NCI-H1417 (cell line): ENCODE measurements at places on chromosomes 3 and 15.

- no peak for DNase-seq
These were observed 101.4 kb downstream of the TNIK start for GRCh38 chr3:171358881-171359198.

DNA sequence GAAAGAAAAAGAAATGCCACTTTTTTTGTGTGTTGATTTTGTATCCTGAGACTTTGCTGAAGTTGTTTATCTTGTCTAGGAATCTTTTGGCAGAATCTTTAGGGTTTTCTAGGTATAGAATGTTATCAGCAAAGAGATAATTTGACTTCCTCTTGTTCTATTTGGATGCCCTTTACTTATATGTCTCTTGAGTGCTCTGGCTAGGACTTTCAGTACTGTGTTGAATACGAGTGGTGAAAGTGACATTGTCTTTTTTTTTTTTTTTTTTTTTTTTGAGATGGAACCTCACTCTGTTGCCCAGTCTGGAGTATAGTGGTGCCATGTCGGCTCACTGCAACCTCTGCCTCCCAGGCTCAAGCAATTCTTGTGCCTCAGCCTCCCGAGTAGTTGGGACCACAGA, 64.7 kb upstream of the NPHP3 start:
- no peak for DNase-seq

DNA sequence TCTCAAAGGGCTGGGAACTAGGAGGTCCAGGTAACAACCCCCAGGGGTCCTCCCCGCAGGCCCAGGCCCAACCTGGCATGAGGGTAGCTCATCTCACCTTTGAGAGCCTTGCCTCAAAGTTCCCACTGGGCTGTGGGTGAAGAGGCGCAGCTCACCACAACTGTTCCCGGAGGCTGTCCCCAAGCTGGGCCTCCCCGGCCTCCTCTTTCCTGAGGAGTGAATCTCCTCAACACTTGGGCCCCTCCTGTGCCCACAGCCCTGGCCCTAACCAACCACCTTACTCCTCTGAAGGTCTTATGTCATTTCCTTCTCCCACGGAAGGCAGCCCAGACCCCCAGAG, 27.5 kb upstream of the CORO2B start:
- DNase-seq: no peak

GRCh38 chr3:122960652-122961051, 66.9 kb downstream of the SEMA5B start:
- DNase-seq: no peak

- DNase-seq: no peak
These were observed 12.5 kb downstream of the COPG1 start for GRCh38 chr3:129261894-129262293.

- no peak for DNase-seq
These were observed 45.8 kb downstream of the HAPLN3 start for GRCh38 chr15:88849376-88850072.

DNA sequence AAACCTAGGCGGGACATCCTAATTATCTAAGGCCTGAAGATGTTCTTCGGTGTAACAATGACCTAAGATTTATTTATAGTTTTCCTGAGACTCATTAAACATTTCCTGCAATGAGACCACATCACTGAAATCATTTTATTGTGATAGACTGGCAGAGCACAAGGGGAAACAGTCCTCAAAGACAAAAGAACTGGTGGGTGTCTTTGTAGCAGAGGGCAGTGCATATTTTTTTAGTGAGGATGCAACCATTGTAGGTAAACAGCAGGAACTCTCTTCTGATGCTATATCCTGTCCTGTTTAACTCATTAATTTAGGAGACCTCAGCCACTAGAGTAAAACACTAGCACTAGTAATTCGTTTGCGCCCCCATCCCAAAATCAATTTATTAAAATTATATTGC, 100.0 kb downstream of the MAGI1 start:
- peak; percentile 16 for DNase-seq

GRCh38 chr3:171365489-171365888, 94.7 kb downstream of the TNIK start:
- no peak for DNase-seq

- no peak for DNase-seq
These were observed 15.3 kb upstream of the NRROS start for GRCh38 chr3:196624067-196624790.

DNA sequence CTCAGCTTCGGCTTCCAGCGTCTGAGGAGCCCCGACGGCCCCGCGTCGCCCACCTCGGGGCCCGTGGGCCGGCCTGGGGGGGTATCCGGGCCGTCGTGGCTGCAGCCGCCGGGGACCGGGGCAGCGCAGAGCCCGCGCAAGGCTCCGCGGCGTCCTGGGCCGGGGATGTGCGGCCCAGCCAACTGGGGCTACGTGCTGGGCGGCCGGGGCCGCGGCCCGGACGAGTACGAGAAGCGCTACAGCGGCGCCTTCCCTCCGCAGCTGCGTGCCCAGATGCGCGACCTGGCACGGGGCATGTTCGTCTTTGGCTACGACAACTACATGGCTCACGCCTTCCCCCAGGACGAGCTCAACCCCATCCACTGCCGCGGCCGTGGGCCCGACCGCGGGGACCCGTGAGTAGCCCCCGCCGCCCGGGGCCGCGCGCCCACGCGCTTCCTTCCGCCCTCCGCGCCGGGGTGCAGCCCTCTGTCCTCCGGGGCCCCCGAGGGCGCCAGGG, 462 bp downstream of the EDEM1 start:
- DNase-seq: peak; percentile 51

GRCh38 chr15:28026764-28027713, 72.1 kb downstream of the OCA2 start:
- DNase-seq: no peak

DNA sequence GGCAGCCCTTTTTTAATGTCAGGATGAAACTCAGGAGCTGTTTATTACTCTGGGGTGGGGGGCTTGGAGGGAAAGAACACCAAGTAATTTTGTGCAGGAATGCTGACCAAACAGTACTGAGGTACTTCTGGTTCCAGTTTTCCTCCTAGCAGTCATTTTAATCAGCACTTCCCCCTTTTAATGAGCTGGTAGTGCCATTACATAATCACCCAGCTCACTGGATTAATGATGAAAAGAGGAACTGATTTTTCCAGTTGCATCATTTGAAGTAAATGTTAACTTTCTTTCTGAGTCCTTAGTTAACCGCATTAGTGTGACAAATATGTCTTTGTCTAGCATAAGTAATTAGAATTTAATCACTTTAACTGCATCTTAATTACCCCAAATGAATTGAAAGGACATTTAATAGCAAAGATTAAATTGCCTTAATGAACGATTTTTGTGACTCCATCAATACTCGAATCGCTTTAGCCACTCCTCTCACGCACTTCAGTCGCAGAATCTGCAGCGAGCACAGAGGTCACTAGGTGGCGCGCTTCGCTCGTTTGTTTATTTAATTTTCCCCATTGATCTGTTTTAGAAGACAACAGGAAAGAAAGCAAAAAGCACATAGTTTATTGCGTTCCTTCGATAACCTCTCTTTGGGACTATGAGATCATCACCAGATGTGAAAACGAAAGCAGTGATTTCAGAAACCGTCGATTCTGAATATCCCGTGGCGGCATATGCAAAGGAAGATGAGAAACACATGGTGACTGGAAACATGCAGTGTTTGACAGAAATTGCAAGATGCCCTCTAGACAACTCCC, 9.8 kb downstream of the ONECUT1 start:
- DNase-seq: peak; percentile 69

DNA sequence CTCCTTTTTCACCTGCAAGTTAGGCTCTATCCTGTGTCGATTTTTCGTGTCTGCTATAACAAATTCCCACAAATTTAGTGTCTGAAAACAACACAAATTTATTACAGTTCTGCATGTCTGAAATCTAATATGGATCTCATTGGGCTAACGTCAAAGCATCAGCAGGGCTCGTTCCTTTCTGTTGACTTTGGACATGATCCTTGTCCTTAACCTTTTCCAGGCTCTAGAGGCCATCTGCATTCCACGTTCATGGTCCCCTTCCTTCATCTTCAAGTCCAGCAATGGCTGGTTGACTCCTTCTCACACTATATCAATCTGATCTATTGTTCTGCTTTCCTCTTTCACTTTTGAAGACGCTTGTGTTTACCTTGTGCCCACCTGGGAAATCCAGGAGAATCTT, 165.7 kb upstream of the RARB start:
- DNase-seq: no peak

GRCh38 chr3:168312984-168313383, 217.3 kb upstream of the GOLIM4 start:
- DNase-seq: no peak

DNA sequence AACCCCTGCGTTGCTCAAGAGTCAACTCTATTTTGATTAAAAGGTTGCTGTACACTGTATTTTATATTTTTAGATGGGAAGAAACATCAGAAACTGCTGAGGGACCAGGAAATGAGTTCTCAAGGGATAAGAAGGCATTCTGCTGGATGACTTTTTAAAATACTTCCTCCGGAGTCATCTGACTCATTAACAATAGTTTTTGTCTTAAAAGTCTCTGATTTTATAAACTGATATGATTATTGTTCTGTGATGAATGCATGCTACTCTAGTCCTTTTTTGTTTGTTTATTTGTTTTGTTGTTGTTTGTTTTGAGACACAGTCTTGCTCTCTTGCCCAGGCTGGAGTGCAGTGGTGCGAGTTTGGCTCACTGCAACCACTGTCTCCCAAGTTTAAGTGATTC, 18.2 kb upstream of the HLTF start:
- no peak for DNase-seq

- DNase-seq: no peak
These were observed 90.7 kb downstream of the ATP8B4 start for GRCh38 chr15:50028326-50028725.

DNA sequence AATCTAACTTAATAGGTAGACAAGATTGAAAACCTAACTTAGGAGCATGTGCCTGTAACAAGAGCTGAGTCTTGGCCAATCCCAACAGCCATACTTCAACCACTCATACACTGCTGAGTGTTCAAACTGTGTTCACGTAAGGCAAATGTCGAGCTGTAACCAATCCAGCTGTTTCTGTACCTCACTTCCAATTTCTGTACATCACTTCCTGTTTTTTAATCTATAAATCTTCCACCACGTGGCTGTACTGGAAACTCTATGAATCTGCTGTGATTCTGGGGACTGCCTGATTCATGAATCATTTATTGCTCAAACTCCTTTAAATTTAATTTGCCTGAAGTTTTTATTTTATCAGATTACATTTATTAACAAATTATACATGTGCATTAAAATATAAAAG, 44.6 kb upstream of the NEDD4 start:
- no peak for DNase-seq

GRCh38 chr3:190424478-190425439, 24.9 kb downstream of the TMEM207 start:
- DNase-seq: peak; percentile 86

GRCh38 chr15:25501828-25502446, 63.1 kb upstream of the UBE3A start:
- DNase-seq: peak; percentile 68

GRCh38 chr3:161913786-161914389, 417.3 kb downstream of the OTOL1 start:
- DNase-seq: no peak

- DNase-seq: no peak
These were observed 69.7 kb downstream of the XXYLT1 start for GRCh38 chr3:195201295-195201694.

GRCh38 chr3:72661115-72661457, 187.2 kb downstream of the SHQ1 start:
- no peak for DNase-seq

GRCh38 chr3:188554404-188554803, 400.4 kb downstream of the LPP start:
- no peak for DNase-seq

GRCh38 chr3:139894643-139894989, 40.4 kb upstream of the CLSTN2 start:
- DNase-seq: no peak

DNA sequence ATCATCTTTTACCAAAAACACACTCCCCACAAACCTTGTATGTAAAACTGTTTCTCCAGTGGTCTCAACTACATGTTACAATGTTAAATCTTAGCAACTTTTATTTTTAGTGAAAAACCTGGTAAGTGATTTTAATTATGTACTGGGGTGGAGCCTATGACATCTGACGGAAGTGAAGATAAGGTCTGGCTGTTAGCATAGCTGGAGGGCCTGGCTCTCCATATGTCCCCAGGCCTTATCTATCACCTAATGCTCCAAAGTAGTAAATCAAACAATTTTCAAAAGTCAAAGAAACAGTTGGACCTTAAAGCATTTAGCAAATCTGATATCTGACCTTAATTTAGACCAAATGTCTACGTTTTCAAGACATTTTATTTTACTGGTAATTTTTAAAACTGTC, 173.6 kb upstream of the SMAD3 start:
- no peak for DNase-seq

DNA sequence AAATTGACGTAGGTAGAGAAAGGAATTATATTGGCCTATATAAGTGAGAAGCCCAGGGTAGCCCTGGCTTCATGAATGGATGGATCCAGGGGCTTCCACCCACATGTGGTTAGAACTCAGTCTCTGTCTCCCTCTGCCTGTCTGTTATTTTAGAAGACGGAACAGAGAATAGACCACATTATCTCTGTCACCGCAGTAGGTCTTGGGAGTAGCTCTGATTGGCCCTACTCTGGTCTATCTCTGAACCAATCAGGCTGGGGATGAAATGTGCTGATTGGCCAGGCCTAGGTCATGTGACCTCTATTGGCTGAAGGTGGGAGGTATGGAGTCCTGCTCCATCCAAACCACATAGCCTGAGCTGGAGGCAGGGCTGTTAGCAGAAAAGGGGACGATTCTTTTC, 143.0 kb upstream of the PRR23C start:
- no peak for DNase-seq

DNA sequence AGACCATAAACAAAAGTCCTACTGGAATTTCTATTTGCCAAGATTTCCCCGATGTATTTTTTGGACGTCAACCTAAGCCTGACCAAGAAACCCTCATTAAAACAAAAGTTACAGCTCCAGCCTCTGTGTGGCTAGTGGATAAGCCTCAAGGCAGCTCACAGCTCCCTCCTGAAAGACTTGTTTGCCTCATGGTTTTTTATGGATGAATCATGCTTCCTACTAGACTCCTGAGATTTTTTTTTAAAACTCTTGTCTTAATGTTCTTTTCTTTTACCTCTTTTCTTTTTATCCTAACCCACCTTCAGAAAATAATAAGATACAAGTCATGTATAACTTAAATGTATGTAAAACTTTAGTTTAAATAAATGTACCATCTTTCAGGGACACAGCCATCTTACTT, 52.4 kb downstream of the SUCNR1 start:
- no peak for DNase-seq

- DNase-seq: no peak
These were observed 48.9 kb upstream of the TCF12 start for GRCh38 chr15:56869573-56869972.

GRCh38 chr15:80823995-80824394, 44.8 kb downstream of the CEMIP start:
- peak; percentile 42 for DNase-seq

GRCh38 chr3:170076715-170077238, 39.0 kb downstream of the GPR160 start:
- no peak for DNase-seq

- no peak for DNase-seq
These were observed at the start of gene RASSF1 for GRCh38 chr3:50340448-50341329. RASSF1 (minus strand) TSS chr3:50340836; CDS start chr3:50340805, 31 bp downstream.

- no peak for DNase-seq
These were observed 14.8 kb downstream of the LTF start for GRCh38 chr3:46449755-46450552.
